PC-9 (cell line): ENCODE measurements at places on chromosomes 2 and 18.

GRCh38 chr2:88933980-88934379 lies 242.5 kb downstream of the RPIA start:
- DNase-seq, result peak; percentile 40

DNA sequence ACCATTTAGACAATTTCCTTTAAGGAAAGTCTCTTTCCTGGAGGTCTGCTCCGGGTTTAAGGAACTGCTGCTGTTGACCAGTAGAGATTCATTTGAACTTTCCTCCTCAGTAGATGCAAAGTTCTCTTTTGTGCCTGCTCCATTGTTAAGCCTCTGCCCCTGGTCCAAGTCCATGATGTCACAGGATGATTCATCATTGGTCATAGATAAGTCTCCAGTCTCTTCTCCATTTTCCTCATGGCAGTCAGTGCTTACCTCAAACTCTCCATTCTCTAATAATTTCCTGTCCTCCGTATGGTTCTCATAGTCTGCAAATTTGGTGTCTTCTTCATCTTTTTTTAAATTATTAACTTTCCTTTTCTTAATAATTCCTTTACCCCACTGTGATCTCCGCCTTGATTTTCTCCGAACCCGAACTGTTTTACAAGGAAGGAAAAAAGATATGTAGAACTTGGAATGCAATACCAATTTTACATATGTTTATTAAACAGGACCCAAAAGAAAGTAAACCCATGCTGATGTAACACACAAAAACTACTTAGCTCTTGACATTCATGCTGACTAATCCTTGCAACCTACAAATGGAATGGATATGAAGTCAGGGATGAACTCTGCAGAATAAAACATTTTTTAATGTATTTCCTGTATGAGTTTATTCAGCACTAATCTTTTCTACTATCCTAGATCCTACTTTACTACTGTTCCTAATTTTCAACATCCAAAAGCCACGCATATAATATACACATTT lies 169.1 kb downstream of the ATAD2B start:
- DNase-seq, result peak; percentile 5

- DNase-seq, result peak; percentile 99
Observed at GRCh38 chr2:233350708-233351107, 3.6 kb upstream of the DGKD start.

- DNase-seq, result no peak
Observed at GRCh38 chr18:76914796-76915195, 92.4 kb downstream of the ZNF236 start.

DNA sequence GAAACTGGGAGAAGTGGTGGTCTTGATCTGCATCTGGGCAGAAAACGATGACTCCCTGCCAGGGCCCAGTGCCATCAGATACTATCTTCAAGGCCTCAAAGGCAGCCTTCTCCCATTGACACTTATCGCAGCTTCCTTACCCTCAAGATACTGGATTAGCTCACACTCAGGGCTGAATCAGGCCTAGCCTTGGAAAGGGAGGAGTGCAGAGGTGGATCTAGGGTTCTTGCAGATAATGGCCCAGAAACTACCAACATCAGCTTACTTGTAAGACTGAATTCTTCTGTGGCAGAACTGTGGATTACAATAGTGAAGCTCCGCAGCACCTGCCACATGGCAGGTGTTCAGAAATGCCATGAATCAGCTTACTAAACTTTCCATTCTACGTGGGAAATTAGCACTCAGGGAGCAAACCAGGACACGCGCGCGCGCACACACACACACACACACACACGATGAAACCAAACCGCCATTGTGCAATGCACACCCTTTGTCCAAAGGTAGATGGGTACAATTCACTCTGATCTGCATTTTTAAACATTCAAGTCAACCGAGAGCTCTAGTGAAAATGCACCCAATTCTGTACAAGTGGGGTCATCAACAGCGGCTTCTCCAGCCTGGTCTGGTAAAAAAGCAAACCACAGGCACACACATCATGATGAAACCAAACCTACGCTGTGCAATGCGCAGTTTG lies 26.3 kb upstream of the TMEM182 start:
- no peak for DNase-seq

DNA sequence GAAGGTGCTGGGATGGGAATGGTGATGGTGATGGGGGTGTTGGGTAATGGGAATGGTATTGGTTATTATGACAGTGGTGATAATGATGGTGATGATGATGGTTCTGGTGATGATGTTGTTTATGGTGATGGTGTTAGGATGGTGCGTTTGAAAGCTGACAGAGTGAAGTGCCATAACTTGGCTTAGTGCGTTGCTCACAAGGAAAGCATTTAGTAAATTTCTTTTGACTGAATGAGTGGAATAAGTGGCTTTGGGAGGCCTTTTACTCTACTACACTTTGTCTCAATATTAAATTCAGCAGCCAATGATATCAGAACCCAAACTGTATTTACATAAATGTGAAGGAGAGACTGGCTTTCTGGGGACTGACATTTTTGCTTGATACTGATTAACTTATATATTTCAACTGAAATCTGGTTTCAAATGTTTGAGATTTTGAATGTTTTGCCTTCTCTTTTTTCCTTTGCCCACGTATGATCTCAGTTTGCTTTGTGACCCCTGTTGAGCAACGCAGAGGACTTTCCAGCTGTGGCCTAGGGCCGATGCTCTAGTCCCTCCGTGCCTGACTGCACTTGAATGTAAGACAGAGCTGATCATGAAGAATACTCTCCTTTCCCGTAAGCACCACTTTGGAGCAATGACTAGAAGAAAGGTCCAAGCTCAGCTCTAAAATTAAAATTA lies 128.5 kb upstream of the SH3BP4 start:
- DNase-seq, result no peak

GRCh38 chr2:145356056-145356455 lies 836.1 kb upstream of the ZEB2 start:
- DNase-seq, result no peak

- peak; percentile 45 for DNase-seq
Observed at GRCh38 chr2:97995026-97995733, 568 bp downstream of the TMEM131 start.

DNA sequence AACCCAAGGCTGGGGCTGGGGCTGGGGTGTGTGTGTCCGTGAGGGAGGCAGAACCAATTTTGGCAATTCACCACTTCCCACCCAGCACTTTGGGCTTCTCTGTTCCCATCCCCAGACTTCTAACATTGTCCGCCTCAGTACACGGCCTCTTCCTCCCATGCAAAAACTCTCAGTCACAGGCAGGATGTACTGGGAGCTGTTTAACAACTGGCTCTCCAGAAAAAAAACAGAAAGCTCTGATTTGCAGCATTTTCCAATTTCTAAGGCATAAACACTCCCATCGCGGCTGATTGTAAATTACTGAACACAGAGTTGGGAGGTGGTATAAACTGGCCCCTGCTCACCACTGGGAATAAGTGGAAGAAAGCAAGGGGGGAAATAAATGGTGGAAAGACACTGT lies 73.1 kb upstream of the MAP4K3 start:
- no peak for DNase-seq

DNA sequence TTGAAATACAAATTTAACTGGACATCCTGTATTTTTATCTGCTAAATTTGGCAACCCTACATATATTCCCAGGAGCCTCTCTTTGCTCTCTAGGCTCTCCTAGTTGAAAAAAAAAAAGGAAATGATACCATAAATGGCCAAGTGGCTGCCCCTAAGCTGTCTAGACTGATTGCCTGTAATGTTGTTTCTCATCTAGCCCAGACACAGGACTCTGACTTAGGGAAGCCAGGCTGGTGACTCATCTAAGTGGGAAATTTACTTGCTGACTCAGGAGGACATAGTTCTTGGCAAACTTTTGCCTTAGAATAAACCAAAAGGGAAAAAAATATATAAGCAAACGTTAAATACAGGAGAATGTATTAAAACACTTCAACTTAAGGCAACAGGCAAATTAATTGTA lies 14.6 kb upstream of the ITGAV start:
- DNase-seq, result peak; percentile 89

DNA sequence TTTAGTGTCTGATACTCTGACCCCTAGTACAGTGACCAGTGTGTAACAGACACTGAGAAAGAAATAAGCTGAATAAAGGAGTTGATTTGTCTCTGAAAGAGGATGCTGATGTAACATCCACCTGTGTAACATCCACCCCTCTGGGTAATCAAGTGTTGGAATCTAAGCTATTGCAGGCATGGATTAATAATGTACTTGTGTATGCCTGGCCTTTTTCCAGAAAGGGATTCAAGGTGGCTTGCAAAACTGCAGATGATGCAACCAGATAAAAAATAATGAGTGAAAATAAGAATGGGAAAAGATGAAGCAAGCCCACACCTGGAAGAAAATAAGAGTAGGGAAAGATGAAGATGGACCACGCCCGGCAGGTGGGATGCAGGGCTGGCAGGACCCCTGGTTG lies 48.2 kb upstream of the FOXI3 start:
- peak; percentile 85 for DNase-seq

GRCh38 chr2:62578803-62579640 lies 73.0 kb upstream of the TMEM17 start:
- peak; percentile 54 for DNase-seq

DNA sequence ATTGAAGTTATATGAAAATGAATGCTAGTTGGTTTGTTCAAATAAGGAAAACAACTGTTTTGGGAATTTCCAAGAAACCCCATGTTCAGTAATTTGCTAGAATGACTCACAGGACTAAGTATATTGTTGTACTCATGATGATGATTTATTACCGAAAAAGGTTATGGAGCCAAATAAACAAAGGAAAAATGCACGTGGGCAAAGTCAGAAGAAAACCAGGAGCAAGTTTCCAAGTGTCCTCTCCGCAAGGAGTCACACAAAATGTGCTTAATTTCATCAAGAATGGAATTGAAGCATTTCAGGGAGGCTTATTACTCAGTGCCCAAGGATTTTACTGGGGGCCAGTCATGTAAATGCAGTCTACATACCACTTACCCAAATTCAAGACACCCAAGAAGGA lies 1652.4 kb upstream of the TMEFF2 start:
- no peak for DNase-seq

- no peak for DNase-seq
Observed at GRCh38 chr2:226828191-226828590, 7.7 kb upstream of the RHBDD1 start.

- no peak for DNase-seq
Observed at GRCh38 chr2:152580714-152581113, 136.5 kb downstream of the PRPF40A start.

DNA sequence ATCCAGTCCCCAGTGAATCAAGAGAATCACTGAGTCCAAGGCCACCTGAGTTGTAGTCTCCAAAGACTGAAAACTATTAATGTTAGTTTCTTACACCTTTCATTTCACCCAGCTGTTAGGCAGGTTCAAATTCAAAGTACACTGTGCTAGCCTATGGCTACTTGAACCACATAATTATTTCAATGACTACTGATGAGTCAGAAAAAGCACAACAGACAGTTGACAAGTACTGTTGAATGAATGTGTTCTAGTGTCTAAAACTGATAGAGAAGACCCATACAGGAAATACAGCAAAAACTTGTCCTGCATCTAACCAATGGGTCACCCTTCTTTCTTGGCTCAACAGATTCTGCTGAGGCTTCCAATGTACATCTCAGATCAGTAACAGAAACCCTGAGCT lies 160.9 kb downstream of the MYO5B start:
- DNase-seq, result no peak

DNA sequence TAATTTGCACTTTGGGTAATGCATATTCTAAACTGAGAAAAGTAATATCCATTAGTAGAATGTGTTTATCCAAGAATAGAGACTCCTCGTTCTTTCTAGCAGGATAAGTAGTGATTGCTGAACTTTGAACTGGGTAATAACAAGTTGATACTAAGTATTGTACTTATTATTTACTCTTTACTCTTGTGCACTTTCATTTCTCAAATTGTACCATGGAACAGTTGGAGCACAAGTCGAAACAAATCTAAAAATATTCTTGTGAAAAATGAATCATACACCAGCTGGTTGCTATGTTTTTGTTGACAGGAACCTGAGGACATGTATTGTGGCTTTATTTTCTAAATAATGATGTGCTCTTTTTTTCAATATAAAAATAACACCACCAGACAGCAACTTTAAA lies 111.9 kb downstream of the RGPD3 start:
- no peak for DNase-seq

DNA sequence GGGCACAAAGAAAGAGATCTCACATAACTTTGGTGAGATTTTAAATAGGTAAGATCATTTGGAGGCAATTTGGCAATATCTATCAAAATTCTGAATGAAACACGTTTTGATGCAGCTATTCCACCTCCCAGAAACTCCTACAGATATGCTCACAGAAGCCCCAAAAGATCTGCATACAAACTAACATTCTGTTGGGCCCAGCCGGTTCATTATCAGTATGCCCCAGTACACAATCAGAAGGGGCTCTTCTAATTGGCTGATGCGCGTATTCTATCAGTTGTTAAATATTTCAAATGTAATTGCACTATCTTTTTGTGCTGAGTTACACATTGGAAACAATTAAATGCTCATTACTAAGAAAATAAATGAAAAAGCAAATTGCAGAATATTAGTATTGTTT lies 7.1 kb upstream of the TGIF1 start:
- no peak for DNase-seq

- no peak for DNase-seq
Observed at GRCh38 chr2:129877795-129878775, 101.4 kb upstream of the RAB6C start.

DNA sequence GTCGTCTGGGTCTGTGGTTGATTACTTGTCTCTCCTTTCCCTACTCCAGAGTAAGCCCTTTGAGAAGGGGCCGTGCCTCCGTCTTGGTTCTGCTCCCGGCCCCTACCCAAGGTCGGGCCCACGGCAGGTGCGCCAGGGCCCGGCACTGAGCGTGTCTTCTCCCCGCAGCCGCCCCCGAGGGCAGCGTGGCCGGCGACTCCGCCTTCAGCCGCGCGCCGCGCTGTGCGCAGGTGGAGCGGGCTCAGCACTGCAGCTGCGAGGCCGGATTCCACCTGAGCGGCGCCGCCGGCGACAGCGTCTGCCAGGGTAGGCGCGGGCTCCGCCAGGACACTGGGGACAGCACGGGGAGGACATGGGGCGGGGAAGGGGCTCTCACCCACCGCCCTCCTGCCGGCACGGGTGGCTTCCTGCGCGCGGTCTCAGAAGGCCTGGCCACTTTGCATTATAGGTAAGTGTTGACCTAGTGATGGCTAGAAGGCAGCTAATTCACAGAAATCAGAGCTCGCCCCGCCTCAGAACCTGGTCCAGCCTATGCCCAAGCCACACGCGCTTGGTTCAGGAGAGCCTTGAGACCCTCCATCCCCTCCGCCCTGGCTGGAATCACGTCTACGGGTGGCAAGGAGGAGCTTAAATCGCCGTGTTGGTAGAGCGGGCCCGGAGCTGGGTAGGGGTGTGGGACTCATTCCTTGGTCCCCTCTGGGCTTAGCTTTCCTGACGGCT lies 43.5 kb downstream of the FBLN7 start:
- no peak for DNase-seq

DNA sequence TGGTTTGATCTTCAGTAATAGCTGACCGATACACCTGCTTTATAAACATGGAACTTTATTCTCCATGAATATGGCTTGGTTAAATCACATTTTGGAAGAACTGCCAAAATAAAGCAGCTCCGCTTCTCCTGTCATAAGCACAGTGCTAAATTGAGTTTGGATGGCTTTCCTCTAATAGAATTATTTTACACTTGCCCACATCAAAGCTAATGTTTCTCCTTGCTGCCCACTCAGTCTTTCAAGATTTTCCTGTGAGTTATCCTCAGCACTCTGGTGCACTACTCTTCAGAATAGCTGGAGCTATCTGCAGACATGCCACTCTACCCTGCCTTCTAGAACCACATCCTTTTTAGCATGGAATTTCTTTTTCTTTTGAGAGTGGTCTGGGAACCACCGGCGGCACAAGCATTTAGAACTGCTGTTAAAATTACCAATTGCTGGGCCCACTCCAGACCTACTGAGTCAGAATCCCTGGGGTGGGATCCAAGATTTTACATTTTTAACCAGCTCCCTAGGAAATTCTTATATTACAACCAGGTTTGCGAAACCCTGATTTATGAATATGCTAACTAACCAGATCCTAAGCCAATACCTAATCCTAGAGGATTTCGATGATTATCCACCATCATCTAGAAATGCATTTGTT lies 283.3 kb downstream of the AFF3 start:
- no peak for DNase-seq
